Skeletal muscle cell (primary cell): ENCODE measurements at places on chromosomes 11 and 22.

DNA sequence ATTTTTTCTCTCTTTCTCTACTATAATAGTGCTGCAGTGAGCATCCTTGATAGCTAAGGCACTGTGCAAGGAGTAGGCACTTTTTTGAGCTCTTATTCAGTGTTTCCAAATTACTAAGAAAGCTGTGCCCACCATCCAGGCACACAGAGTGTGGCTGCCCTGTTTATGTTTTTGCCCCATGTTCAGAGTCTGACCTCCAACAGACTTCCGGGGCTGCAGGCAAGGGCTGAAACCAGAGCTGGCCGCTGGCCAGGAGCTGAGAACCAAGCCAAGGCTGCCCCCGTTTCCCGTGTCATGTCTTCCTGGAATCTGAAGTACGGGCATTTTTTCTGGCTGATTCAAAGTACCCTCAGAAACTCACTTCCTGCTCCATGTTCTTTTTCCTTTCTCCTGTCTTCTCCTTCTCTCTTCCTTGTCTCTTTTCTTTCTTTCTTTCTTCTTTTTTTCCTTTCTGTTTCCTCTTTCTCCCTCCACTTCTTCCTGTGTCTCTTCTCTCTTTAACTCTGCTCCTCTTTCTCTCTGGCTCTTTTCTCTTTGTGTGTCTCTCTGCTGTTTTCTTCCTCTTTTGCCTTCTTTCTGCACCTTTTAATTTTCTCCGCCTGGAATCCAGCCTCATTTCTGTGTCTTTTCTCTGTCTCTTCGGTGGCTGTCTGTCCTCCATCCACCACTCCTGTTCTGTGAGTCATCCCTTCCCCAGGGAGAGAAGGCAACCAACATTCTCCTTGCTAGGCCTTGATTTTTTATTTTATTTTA lies 17.0 kb upstream of the KCTD14 start:
- DNase-seq, result peak; percentile 73

- no peak for DNase-seq
Measured at GRCh38 chr11:97118614-97119200, 728.9 kb downstream of the JRKL start.

DNA sequence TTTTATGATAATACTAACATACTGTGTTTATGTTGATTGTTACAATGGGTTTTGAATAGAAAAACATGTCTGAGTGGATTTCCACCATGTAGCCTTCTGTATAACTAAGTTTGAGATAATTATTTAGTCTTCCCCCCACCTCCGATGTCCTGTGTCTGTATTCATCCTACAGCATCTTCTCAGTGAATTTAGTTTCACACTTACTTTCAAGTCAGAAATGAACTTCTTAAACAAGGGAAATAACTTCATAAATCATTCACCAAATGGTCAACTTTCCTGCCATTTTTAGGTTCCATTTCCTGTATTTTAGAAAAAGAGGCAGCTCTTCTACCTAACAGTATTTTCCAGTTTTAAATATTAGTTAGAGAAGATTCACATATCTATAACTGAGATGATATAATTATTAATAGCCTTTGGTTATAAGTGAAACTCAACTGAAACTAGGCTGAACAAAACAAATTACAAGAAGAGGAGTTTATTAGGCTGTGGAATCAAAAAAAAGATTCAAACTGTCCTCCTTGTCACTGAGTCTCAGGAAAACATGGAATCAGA lies 3.5 kb downstream of the OR51B5 start:
- DNase-seq, result no peak

- no peak for DNase-seq
Measured at GRCh38 chr22:36166518-36167220, 6.1 kb upstream of the APOL3 start.

- no peak for DNase-seq
Measured at GRCh38 chr11:87954476-87954875, 220.8 kb downstream of the RAB38 start.

DNA sequence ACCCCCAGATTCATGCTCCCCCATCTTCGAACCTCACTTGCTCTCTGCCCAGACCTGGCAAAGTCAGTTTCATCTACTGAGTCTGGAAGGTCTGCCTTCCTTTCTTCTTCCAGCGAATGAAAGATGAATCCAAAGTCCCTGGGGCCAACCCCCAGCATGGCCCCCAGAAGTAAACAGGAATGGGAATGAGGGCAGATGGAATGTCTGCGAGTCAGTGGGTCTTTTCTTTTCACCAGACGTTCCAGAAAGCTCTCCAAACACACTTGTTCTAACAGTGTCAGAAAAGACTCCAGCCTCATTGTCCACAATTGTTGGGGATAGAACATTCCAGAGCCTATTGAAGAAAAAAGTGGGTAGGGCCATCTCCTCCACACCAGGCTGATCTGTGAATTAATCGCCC lies 28.6 kb downstream of the RIBC2 start:
- DNase-seq, result no peak

- no peak for DNase-seq
Measured at GRCh38 chr11:117913736-117914397, 15.3 kb downstream of the TMPRSS13 start.

DNA sequence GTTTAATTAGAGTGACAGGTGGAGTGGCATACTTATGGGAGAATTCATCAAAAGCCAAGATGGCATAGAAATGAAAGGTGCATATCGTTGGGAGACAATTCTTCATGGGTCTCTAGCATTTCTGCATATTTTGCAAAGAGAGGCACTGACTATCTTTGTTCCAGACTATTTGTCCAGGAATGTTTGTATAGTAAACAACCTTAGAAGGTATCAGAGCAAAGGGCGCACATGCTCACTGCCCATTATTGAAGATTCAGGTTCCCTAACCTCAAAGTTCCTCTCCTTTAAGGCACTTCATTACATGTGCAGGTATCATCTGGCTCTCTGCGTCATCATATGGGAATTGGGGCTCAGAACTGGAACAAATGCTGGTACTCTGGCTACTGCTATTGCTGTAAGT lies 4.7 kb upstream of the NEU3 start:
- DNase-seq, result no peak

- no peak for DNase-seq
Measured at GRCh38 chr22:46925818-46926217, 163.4 kb downstream of the TBC1D22A start.

DNA sequence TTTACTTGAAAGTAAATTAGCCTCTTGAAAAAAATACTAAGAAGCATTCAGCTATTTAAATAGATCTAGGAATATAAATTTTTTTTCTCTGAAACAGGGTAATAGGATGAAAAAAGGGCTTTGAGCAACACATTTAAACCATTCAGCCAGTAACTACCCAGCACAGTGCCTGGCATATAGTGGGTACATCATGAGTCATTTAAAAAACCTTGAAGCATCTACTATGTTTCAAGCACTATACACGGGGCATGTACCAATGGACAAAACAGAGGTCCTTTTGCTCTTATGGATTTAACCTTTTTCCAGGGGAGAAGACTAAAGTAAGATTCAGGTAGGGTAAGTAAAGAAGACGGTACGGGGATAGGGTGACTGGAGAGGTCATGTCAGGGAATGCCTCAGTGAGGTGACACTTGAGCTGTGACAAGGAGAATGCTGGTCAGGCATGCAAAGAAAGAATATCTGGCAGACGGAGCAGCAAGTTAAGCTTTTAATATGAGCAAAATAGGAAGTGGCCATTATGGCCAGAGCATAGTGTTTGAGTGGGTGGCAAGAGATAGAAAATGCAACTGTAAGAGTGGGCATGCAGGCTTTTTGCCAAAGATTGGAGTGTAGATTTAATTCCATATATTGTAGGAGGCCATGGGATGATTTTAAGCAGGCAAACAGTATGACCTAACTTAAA lies 101.1 kb downstream of the HIPK3 start:
- no peak for DNase-seq
